ENCODE measurements at places on chromosomes 7 and 10. TPM values are rescaled to one million over a fixed set of nuclear protein-coding genes. Genes with fewer than 3 reads are reported as not detected.
A peak's percentile ranks its signal among the peaks of the same experiment; 100 is the strongest.

Gene NUTM2E
- polyA plus RNA-seq = not detected

Gene PAX2
- not detected for polyA plus RNA-seq

Gene CPA2
- polyA plus RNA-seq = not detected

Gene CALN1
- polyA plus RNA-seq = not detected

Gene LAMB1
- 0.44 TPM for polyA plus RNA-seq

GRCh38 chr10:28533571-28534304, 820 bp downstream of the WAC start:
- peak overlapping the region; percentile 59 for H3K4me3 ChIP-seq
- peaks cover 50% of the 10 kb centered on the region for H3K4me1 ChIP-seq
- no peaks in the 10 kb centered on the region for H3K27me3 ChIP-seq
- DNase-seq = peak; percentile 65

GRCh38 chr7:13748998-13749397, 240.5 kb downstream of the ETV1 start:
- H3K36me3 ChIP-seq = no peaks in the 10 kb centered on the region
- no peak for DNase-seq
- no peaks in the 10 kb centered on the region for H3K27me3 ChIP-seq
- H3K4me1 ChIP-seq = no peaks in the 10 kb centered on the region

DNA sequence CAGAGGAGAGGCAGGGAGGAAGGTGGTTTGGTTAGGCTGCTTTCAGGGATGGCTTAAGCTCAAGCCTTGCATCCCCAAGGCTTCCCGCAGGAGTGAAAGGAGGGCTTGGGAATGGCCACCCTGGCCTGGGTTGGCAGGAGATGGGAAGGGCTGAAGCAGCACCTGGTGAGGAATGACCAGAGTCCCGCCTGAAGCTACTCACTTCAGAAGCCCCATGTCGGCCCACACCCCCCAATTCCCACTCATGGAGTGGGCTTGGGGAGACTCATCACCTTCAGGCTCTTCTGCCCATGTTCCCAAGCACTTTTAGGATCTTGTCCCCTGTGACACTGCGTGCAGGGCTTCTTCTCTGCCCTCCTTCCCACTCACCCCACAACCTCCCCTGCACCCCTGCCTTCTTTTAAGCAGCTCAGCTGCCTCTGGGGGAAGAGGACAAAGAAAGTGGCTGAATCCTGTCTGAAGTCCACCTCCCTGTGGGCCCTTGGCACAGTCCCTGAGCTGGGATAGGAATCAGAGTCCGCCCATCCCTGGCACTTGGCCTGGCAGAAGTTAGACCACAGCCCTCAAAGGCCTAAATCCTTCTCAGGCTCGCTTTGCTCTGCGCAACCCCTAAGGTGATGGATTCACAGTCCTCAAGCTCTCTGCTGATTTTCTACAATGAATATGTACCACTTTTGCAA, 16.5 kb downstream of the RGR start:
- H3K4me3 ChIP-seq = no peak overlapping the region
- DNase-seq = no peak
- H3K36me3 ChIP-seq = no peaks in the 10 kb centered on the region

- H3K27me3 ChIP-seq = no peaks in the 10 kb centered on the region
- DNase-seq = no peak
- H3K4me1 ChIP-seq = no peaks in the 10 kb centered on the region
- H3K36me3 ChIP-seq = no peaks in the 10 kb centered on the region
- no peak overlapping the region for H3K4me3 ChIP-seq
These were observed 246.7 kb downstream of the ETV1 start for GRCh38 chr7:13742811-13743210.

DNA sequence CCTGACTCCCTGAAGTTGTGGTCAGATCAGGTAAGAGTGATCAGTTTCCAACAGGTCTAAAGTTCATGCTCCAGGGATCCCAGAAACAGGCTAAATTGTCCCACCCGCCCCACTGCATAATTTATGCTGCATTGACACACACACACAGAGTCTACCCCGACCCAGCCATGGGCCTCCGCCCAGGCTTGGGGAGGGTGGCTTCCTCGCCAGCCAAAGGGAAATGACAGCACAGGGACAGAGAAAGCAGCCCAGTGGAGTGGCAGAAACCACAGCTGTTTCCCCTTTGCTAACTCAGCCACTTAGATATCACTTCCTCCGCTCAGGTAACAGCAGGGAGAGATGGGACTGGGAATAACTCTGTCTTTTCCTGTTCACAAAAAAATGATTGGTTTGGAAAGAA, 9.4 kb downstream of the SH3PXD2A start:
- no peaks in the 10 kb centered on the region for H3K36me3 ChIP-seq
- H3K4me1 ChIP-seq = peaks cover 16% of the 10 kb centered on the region
- H3K27ac ChIP-seq = no peak overlapping the region
- H3K4me3 ChIP-seq = no peak overlapping the region

DNA sequence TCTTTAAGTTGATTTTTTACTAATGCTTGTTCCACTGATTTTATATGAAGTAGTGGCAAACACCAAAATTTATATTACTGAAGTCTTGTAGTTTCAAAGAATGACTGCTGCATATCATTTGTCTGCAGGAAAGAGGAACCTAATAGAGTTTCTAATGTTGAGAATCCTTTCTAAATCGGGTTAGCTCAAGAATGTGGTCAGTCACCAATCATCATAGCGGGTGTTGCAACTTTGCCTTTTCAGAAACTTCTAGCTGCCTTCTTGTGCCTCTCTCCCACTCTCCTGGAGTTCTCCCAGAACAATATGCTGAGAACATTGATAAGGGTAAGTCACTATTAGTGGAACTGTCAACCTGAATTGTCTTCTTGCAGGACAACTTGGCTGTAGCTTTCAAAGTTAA, 524.8 kb upstream of the SORCS1 start:
- H3K4me3 ChIP-seq = no peak overlapping the region
- no peaks in the 10 kb centered on the region for H3K4me1 ChIP-seq
- no peaks in the 10 kb centered on the region for H3K36me3 ChIP-seq
- H3K27ac ChIP-seq = no peak overlapping the region
- H3K27me3 ChIP-seq = no peaks in the 10 kb centered on the region
- DNase-seq = no peak

DNA sequence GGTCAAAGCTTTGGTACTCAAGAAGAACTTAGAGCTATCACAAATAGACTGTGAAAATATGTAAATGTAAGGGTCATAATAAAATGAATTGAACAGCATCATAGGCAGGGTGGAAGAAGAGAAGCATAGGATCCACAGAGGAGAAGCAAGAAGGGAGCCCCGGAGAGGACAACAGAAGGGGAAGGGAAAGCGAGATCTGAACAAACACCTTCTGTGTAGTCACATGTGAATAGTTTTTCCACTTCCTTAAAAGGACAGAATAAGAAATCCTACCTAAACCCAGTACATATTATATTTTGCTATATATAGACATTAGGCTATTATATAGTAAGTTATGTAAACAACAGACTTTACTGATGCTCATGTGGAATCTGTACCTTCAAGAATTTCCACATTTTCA, 160.2 kb downstream of the DKK1 start:
- no peak overlapping the region for H3K27ac ChIP-seq
- no peak for DNase-seq
- no peaks in the 10 kb centered on the region for H3K4me1 ChIP-seq
- H3K27me3 ChIP-seq = no peaks in the 10 kb centered on the region

GRCh38 chr7:78197447-78197846, 398.9 kb downstream of the PHTF2 start:
- no peaks in the 10 kb centered on the region for H3K27me3 ChIP-seq
- no peak overlapping the region for H3K27ac ChIP-seq
- no peaks in the 10 kb centered on the region for H3K4me1 ChIP-seq

GRCh38 chr7:90563286-90563685, 32.8 kb upstream of the CDK14 start:
- H3K4me1 ChIP-seq = no peaks in the 10 kb centered on the region
- no peaks in the 10 kb centered on the region for H3K27me3 ChIP-seq
- no peak for DNase-seq
- no peaks in the 10 kb centered on the region for H3K36me3 ChIP-seq
- no peak overlapping the region for H3K4me3 ChIP-seq

DNA sequence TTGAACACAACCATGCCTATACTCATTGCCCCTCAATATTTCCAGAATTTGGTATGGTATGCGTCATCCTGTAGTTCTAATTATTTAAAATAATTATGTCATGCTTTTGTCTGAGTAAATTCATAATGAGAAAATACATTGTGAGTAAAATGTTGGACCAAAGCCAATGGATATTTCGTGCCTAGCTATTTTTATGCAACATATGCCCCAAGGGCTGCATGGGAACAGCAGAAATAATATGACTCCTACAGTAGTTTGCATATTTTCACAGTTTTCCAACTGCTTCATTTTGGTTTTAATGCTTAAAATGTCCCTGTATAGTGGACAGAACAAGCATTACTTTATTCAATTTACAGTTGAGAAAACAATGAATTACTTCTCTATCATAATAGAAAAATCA, 1115.6 kb upstream of the GHITM start:
- no peaks in the 10 kb centered on the region for H3K4me1 ChIP-seq
- no peak overlapping the region for H3K27ac ChIP-seq
- DNase-seq = no peak

GRCh38 chr7:31788445-31788844, 101.4 kb downstream of the PPP1R17 start:
- H3K36me3 ChIP-seq = no peaks in the 10 kb centered on the region
- H3K27ac ChIP-seq = no peak overlapping the region
- H3K27me3 ChIP-seq = no peaks in the 10 kb centered on the region
- no peak overlapping the region for H3K4me3 ChIP-seq

Data from CD8-positive, alpha-beta memory T cell (primary cell).